ENCODE measurements at places on chromosomes 11 and 22. TPM values are rescaled to one million over a fixed set of nuclear protein-coding genes. Genes with fewer than 3 reads are reported as not detected.

Gene OR52E1
- not detected for total RNA-seq

Gene MRGPRX4
- total RNA-seq = not detected

Gene E2F8
- 5.8 TPM for total RNA-seq

Gene OR51B4
- total RNA-seq = not detected

Gene BCR
- 25.0 TPM for total RNA-seq

Gene KCNJ5
- total RNA-seq = 7.2 TPM
